Fibroblast of skin of scalp (primary cell): ENCODE measurements at places on chromosomes 5 and 9.
A peak's percentile ranks its signal among the peaks of the same experiment; 100 is the strongest.

GRCh38 chr9:125700791-125701190, 6.2 kb downstream of the MAPKAP1 start:
- DNase-seq = peak; percentile 4

GRCh38 chr5:90279091-90279490, 130.5 kb downstream of the CETN3 start:
- DNase-seq = no peak

DNA sequence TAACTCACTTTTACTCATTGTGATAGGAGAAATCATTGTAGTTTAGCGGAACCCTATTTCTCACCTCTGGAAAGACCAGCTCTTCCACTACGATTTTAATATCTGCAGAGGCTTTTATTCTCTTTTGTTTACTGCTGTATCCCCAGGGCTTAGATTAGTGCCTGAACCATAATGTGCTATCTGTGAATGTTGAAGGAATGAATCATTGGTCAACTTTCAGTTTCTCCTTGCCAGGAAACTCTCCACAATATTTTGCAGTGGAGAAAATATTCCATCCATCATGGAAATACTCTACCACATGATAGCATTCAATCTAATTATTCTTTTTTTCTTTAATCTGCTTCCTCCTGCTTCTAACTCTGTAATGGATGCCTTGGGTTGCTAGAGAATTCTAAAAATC, 263.5 kb upstream of the PTPRD start:
- peak; percentile 54 for DNase-seq

GRCh38 chr5:67246108-67246507, 49.5 kb upstream of the CD180 start:
- DNase-seq = peak; percentile 69

- peak; percentile 78 for DNase-seq
These were observed 4.7 kb upstream of the ZFR start for GRCh38 chr5:32449262-32449661.

DNA sequence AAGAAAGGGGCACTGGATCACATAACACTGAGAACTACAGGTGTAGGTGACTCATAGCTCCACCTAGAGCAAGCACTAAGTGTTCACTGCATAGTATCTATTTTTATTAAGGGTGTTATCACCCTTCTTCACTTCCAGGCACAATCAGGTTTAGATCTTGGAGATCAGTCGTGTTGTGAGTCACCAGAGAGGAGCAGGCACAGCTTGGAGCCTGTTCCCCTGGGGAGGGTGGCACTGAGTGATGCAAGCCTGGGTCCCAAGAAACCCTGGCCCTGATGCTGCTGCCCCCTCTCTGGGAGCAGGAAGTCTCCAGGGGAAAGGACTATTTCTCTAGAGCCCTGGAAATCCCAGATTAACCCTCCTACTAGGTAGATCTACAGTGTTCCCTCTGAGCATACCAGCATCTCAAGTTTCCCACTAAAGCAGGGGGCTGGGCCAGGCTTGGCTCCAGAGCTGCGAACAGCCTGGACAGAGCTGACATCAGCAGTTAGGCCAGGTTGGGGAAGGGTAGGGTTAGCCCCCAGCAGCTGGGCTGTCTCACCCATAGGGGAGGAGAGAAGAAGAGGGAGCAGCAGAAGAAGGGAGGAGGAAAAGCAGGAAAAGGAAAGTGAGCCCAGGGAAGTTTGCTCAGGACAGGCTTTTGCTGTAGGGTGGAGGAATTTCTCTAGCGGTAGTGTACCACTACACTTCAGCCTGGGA, 28.1 kb upstream of the SPINK4 start:
- peak; percentile 22 for DNase-seq

DNA sequence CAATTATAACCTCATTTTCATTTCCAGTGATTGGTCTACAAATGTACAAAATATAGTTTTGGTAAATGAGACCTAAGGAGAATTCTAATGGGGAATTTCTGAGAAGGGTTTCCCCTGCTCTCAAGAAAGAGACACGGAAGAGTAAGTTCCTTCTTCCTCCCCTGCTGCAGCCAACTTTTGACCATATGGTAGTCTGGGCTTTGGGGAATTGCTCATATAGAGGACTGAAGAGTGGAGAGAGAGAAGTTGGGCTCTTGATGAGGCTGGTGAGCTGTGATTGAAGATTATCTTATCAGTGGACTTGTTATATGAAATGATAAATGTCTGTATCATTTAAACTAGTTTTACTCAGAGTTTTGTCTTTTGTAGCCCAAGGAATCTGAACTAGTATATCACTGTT, 4.3 kb upstream of the LNPEP start:
- no peak for DNase-seq

GRCh38 chr9:127531676-127532075, 80.4 kb downstream of the LRSAM1 start:
- peak; percentile 54 for DNase-seq

- no peak for DNase-seq
These were observed 24.2 kb downstream of the LRRTM2 start for GRCh38 chr5:138850865-138851435.

GRCh38 chr5:98755406-98755805, 18.1 kb upstream of the RGMB start:
- DNase-seq = peak; percentile 79

GRCh38 chr5:142201471-142201887, 92.9 kb downstream of the NDFIP1 start:
- DNase-seq = peak; percentile 75

GRCh38 chr5:163248871-163249270, 188.5 kb upstream of the CCNG1 start:
- peak; percentile 44 for DNase-seq

DNA sequence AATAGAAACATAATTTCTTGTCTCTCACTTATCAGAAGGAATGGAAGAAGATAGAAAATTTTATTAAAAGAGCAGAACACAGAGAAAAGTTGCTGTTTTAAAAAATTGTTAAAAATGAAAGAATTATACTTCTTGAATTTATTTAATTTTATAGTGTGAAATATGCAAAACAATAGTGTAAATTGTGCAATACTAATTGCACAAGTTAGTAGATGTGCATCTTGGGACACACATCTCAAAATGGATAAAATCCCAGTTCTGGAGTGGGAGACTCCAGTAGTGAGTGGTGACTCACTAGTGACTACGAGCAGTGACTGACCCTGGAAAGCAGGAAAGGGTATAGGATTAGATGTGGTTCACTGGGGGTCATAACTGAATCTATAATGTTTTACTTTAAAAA, 223.2 kb downstream of the MSX2 start:
- DNase-seq = no peak

DNA sequence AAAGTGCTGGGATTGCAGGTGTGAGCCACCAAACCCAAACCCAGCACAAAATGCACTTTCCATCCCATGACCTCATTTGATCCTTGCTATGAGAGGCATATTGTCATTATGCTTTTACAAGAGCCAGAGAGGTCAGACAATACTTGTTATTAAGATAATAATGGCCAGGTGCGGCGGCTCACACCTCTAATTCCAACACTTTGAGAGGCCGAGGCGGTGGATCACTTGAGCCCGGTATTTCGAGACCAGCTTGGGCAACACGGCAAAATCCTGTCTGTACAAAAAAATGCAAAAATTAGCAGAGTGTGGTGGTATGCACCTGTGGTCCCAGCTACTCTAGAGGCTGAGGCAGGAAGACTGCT, 55.9 kb upstream of the IL17B start:
- DNase-seq = peak; percentile 51

DNA sequence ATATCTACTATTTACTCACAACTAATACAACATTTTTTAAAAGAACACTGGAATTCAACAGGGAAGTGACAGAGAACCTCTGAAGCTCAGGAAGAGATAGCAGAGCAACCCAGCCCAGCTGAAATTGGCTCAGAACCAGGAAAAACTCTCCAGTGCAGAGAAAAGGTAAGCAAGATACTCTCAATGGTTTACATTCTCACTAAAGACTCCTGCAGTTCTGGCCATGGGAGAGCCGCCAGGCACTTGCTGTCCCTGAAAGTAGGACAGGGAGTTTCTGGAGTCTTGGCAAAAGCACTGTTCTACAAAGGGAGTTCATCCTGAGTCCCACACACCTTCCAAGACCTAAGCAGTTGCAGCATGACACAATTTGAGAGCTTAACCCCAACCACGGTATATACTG, 330.8 kb downstream of the TRIM36 start:
- DNase-seq = no peak

DNA sequence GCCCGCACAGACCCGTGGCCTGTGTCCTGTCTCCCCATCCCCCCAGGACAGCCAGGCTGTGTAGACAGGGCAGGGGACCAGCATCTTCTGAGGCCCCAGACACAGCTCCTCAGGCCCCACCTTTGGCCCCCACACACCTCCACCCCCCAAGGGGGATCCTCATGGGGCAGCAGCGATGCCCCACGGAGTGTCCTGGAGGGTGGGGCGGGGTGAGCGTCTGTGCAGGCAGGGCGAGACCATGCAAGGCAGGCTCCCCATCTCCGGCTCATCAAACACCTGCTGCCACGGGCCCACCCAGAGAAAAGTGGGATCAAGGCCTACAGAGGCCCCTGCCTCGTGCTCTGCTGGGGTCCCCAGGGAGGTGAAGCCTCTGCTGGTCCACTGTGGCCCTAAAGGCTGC, 118.7 kb upstream of the FOXD4L5 start:
- DNase-seq = no peak

DNA sequence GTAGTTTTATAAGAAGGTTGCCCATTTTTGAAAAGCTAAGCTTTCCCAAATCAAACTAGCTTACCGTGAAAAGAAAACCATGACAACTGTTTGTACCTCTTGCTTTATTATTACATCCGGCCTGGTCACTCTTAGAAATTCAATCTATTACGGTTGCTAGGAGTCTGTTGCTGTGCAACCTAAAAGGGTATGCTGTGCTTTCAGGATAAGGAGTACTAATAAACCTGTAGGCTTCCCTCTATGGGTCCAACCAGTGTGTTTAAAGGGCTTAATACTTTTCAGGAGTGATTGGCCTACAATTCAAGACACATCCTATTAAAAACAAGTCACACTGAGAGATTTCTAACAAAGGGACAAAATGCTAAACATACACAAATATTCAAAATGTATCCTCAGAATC, 27.1 kb downstream of the RFX3 start:
- DNase-seq = no peak

DNA sequence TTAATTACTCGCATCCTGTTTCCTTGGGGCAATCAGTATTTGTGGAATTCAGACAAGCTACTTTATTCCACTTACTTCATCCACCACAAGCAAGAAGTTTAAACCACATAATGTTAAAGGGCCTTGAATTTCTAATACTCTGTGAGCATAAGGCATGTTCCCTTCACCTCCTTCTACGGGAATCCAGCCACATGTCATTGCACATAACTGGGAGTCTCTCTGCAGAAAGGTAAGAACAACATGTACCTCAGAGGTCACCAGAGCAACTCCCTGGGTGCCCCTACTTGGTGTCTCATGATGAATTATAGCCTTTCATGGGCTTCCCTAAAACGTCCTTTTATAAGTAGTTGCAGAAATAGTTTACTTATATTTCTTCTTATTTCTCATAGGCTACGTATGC, 553.2 kb downstream of the DTWD2 start:
- DNase-seq = no peak

- no peak for DNase-seq
These were observed 30.5 kb downstream of the MRPL36 start for GRCh38 chr5:1769017-1769640.

DNA sequence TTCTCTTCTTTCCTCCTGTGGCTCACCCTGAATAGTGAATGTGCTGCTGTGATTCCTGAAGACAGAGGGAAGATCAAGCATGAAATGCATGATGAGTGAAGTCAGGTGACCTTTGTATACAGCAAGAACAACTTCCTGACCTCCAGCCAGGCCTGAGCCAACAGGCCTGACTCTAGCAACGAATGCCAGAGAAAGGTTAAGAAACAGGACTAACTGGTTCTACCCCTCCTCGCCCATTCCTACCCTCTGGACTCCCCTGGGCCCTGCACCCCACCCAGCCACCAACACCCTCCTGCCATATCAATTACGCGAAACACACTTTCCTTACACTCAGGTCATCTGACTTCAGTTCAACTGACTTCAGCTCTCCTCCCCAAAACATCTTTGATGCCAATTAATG, 4.9 kb downstream of the SUSD1 start:
- no peak for DNase-seq

- no peak for DNase-seq
These were observed 10.5 kb upstream of the ZNF354A start for GRCh38 chr5:178740921-178741320.

DNA sequence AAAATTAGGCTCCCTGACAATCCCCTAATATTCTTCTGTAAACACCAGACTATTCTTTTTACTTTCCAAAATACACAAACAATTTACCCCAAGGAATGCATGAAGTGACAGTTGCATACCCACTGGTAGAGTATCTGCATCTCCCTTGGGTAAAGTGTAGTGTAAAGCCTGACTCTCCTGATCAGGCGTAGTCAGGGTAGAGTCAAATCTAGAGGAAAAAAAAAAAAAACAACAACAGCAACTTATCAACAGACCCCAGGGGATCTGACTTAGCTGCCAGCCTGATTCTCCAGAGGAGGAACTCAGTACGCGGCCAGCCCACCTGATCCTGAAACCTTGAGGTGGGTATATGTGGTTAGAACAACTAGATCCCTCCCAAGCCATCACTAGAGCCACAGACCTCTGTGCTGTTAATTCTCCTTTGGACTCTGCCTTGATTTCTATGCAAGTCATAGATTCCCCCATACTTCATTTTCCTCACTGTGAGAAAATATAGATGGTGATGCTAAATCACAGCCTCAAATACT, 61.0 kb downstream of the ZNF608 start:
- no peak for DNase-seq

DNA sequence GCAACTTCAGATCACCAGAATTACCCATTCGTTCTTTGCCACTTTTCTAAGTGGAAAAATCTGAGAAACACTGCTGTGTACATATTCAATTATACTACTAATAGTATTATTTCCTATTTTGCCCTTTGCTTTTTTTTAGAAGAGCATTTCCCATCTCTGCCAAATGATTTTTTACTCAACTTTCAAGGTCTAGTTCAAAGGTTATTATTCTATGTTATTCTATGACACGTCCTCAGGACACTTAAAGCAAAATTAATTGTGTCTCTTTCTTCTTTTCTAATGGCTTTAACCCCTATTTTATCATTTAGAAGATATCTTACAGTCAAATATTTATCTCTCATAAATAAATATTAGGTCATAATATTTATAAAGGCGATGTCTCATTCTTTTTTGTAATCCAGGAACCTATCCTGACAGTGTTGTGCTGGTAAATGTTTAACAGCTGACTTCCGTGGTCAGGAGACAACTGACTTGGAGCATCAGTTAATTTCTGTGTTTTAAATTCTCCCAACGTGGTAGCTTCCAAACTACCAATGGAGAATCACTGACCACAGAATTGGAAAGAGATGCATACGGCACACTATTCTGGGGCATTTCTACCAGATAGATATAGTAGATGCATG, 375.2 kb downstream of the ARRDC3 start:
- no peak for DNase-seq

- DNase-seq = no peak
These were observed 350.5 kb upstream of the PANK3 start for GRCh38 chr5:168929656-168930055.

GRCh38 chr5:143437666-143438273, 34.3 kb upstream of the NR3C1 start:
- DNase-seq = no peak
